Fibroblast of skin of right quadriceps (primary cell): ENCODE measurements at places on chromosomes 7 and 10.

DNA sequence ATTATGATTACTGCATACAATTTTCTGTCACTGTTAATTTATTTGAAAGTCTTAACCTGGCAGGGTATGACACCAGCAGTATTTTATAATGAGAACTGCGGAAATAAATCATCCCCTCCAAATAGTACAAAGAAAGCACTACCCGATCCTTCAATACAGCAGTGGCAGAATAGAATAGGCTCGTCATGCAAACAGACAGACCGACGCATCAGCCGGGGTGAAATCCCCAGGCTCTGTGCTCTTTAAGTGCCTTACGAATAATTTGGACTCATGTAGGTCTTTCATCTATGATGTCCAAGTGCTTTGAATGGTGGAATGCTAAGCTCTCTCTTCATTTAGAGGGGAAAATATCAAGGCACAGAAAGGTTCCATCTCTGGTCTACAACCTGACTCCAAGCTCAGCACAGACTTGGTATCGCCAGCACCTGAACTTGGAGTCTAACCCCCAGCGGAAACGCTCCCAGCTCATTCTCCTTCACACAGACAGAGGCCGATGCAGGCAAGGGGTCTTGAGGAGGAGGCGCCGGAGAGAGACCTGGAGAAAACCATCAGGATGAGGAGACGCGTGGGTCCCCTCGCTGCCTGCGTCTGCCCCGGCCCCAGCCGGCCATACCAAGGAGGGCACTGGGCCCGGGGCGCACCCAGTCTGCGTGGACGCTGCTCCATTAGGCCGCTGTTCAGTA, 568.1 kb upstream of the MKI67 start:
- no peak for DNase-seq

GRCh38 chr10:92832998-92833650, 15.2 kb upstream of the EXOC6 start:
- DNase-seq: no peak

DNA sequence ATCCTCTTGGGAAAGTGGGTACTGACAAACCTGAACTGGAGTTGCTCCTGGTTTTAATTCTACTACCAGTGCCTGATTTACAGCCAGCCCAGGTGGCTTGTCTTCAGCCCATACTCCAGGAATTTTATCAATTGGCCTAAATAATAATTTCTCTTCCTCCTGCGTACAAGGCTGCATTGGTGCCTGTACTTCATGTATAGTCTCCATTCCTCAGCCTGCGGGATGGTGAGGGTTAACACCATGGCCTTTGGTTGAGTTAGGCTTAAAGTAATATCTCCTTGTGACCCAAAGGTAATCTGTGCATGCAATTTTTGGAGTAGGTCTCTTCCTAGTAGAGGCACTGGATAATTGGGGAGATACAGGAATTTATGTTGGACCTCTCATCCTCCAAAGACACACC, 5.5 kb upstream of the ZNF117 start:
- DNase-seq: no peak

- peak; percentile 56 for DNase-seq
Observed at GRCh38 chr10:99303899-99304861, 25.0 kb upstream of the CNNM1 start.
